NCI-H1930 (cell line): ENCODE measurements at places on chromosomes 1 and 21.

DNA sequence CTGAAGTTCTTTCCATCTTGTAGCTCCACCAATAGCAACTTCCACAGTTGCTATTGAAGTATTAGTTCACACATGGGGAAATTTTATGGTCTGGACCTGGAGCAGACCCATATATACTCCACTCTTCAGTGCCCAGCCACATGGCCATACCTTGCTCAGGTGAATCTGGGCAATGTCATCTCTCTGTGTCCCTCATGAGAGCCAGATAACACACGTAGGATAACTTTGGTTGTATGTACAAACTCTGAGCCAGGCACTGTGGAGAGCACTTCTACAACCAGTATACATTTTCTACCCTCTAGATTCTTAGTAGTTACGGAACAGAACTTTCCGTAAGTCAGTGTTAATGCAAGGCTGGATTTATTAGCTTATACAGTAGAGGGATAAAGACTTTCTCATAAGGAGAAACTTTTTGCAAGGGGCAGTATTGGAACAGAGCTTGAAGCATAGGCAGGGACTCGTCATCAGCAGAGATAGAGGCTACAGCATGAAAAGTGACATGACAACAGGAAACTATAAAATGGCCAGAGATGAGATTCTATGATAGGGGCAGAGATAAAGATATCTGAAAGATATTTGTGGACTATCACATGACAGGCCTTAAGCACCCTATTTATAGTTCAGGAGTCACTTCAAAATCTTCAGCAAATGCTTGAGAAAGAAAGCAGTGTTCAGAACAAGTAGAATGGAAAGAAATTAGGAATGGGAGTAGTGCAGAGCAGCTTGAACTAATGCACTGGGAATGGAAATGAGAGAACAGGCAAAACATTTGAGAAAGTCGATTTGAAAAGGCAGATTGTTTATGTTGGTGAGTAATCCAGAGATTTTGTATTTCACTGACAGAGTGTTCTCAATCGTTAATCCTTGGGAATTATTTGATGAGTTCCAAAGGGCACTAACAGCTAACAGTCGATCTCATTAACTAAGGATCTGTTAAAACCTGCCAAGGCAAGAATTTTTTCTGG is 481.8 kb downstream of the USP25 start:
- DNase-seq = no peak

DNA sequence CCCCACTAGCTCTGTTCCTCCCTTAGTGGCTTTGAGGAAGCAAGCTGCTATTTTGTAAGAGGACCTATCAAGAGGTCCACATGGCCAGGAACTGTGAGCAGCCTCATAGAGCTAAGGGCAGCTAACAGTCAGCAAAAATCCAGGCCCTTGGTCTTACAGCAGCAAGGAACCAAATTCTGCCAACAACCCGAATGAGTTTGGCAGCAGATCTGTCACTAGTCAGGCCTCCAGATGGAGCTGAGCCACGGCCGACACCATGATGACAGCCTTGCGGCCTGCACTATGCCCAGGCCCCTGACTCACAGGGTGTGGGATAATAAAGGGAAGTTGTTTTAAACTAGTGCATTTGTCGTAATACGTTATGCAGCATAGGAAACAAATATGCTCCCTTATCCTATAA is 28.0 kb upstream of the H3-3A start:
- no peak for DNase-seq

DNA sequence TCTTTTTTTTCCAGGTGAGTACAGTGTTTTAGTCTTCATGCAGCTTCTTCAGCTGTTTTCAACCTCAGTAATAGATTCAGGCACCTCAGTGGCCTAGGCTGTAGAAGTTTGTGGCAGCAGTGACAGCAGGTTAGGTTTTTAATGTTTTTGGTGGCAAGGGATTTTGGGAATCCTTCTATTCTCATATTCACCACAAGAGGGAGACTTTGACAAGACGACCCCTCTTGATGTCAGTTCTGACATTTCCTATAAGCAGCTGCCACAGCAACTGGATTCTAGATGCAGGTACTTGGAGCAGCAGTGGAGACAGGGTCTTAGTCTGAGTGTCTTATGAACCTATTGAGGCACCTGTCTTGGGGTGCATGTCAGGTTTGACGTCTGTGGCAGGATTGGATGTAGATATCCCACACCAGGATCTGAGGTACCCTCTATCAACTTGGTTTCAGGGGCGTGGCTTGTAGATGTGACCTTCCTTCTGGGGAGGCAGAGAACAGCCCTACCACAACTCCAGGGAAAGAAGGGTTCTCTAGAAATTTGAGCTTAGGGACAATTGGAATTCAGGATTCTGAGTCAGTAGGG is 1104.2 kb upstream of the TMPRSS15 start:
- no peak for DNase-seq

GRCh38 chr1:61450872-61451571 is 273.9 kb downstream of the TM2D1 start:
- DNase-seq = no peak

DNA sequence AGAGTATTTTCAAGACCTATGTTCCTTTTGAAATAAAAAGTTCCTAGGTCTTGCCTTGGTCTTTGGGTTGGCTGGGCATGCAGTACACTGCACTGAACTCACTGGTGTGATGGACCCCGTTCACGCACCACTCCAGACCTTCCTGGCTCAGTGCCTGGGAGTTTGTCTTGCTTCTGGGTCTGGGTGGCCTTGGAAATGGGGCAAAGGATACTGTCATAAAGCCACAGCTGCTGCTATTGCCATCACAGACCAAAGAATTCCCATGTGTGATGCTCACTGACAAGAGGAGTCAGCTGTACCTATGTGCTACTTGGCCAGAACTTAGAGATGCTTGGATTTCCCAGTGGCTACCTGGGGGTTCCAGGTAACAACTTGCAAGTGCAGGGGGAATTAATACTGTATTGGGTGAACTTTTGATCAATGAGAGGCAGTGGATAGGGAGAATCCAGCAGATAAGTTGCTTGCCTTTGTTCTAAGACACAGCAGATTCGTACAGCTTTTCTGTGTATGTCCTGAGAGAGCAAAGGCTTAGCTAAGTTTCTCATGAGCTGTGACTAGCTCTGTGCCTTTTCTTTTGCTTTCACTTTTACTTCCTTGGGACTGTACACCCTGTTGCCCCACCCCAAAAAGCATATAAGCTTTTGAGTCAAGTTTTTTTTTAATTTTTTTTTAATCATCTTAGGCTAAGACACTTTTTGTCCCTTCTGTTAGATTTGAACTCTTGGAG is 115.3 kb downstream of the RUNX1 start:
- no peak for DNase-seq

- no peak for DNase-seq
These were observed 298.1 kb downstream of the TGFB2 start for GRCh38 chr1:218643281-218643680.
